ENCODE measurements at places on chromosomes 5 and 9.
A peak's percentile ranks its signal among the peaks of the same experiment; 100 is the strongest.

DNA sequence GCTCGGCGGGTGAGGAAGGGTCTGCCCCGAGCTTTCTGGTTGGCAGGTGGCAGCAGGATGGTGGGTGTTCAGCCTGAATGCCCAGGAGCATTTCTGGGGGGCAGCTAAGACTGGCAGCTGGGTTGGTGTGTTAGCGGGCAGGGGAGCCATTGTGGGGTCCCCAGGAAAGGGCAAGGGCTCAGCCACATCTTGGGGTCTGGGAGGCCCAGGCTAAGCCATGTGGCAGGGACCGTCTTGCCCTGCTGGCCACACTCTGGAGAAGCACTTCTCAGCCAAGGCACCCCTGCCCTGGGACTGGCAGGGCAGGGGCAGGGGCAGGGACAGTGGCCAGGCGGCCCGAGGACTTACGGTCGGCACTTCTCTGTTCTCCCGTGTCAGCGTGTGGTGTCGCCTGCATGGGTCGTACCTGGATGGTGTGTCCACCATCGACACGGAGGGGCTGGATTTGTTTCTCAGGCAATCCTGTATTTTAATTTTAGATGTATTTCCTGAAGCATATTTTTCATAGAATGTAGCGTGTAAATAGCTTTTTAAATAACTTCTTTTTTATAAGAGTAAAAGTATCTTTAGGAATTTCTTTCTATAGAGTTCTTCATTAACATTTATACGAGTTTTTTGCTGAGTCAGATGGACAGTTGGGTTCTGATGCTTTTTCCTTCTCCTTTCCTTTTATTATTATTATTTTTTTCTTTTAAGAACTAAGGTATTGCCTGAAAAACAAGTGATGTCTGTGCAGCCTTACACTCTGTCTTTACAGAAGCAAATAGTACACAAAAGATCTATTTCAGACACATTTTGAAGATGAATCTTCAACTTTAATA is 102.0 kb downstream of the PHF2 start:
- peak; percentile 39 for DNase-seq

GRCh38 chr9:136978073-136978864 is 965 bp downstream of the PTGDS start:
- DNase-seq = no peak

- no peak for DNase-seq
Observed at GRCh38 chr5:174609116-174609515, 115.3 kb upstream of the MSX2 start.

DNA sequence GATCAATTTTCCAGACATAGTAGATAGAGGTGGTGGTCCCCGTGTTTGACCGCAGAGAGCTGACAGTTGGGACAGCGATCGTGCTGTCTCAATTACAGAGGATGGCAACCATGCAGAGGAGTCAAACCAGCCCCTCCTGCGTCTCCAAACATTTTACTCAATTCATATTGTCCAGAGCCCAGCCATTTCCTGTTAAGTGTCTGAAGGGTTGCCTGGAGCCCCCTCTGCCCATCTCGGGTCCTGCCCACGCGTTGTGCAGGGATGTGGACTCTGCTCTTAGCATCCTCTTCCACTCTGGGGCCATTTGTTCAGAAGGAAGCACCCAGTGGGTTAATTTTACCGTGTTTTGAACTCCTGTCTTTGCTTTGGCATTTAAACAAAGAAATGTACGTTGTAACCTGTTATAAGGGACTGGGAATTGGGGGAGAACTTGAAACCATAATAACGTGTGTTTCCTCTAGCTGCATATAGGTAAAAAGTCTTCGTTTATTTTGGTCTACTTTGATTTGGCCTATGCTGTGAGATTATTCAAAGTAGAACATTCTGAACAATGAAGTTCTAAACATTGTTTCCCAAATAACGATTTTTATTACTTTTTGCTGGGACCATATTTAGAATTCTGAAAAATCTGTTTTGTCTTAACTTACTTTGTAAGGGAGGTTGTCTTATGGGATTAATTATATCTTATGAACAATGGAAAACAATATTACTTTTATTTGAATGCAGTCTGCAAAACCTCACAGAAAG is 876 bp downstream of the EGFLAM start:
- DNase-seq = no peak

- no peak for DNase-seq
Observed at GRCh38 chr9:5466766-5467165, 16.4 kb downstream of the CD274 start.

GRCh38 chr5:119395080-119395836 is 39.4 kb downstream of the TNFAIP8 start:
- no peak for DNase-seq

DNA sequence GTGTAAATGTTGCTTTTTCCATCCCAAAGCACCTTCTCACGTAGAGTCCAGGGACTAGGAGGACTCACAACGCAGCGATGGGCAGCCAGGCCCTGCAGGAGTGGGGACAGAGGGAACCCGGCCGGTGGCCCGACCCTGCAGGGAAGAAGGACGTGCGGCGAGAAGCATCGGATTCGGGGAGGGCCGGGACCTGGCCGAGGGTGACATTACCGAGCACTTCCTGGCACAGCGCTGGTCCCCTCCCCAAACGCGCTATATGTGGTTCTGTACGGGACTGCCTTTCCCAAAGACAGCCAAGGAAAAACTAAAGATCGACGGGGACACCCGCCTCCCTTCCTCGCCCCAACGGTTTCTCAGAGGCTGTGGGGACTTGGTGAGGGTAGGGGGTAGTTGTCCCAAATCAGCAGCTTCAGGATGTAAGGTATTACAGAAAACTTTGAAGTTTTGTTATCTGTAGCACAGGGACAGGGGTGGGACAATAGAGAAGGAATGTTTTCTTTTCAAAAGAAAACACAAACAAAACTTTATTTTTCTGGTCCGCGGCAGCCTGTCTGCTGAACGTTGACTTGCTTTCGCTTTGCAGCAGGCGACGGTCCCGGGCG is 887 bp upstream of the MAP3K1 start:
- DNase-seq = no peak
